ENCODE measurements at places on chromosomes 11 and 22.

DNA sequence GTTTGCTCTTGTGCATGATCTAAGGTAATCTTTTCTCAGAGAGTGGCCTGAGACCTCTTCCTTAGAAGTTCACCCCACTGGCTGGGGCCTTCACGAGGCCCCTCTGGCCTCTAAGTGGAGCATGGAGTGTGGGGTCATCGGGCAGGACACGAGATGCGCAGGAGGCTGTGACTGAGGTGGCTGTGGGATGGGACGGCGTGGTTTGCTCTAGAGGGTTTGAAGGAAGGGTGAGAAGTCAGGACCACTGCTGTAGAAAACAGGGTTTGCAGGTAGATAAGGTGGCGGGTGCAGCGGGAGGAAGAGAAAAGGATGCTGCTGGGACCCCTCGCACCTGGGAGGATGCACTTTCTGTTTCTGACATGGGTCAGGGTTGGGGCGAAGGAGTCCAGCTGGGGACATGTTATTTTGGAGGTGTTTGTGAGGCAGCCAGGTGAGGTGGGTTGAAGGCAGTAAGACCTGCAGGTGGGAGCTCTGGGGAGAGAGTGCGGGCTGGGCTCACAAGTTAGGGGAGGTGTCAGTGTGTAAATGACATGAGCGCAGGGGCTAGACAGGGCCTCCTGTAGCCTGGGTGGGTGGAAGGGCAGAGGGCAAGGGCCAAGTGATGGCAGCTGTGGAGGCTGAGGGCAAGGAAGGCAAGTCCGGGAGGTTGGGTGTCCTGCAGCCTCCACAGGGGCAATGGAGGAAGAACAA lies 62.5 kb downstream of the KCNQ1 start:
- DNase-seq, result no peak

- DNase-seq, result no peak
Measured at GRCh38 chr22:41531715-41532477, 12.4 kb downstream of the POLR3H start.

- DNase-seq, result no peak
Measured at GRCh38 chr22:38938925-38939324, 18.5 kb upstream of the APOBEC3A start.

DNA sequence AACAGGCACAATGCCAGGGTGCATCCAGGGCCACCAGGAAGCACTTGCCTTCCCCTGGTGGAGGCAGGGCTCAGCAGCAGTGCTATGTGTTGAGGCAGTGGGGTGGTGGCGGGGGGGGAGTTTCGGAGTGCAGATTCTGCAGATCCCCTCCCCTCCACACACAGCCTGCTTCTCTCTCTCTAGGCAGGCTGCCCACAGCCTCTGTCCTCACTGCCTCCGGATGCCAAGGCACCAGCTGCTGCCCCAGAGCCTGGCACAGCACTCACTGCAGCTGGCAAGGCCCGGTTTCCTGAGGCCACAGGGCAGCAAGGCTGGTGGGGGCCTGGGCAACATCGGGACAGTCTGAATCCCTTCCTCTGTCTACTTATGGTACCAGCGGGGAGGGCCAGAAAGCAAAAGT lies 35.8 kb downstream of the NRXN2 start:
- no peak for DNase-seq

- no peak for DNase-seq
Measured at GRCh38 chr11:90997241-90997640, 774.4 kb upstream of the CHORDC1 start.

- no peak for DNase-seq
Measured at GRCh38 chr11:95829580-95830259, 39.4 kb downstream of the CEP57 start.

- no peak for DNase-seq
Measured at GRCh38 chr11:42412590-42412989, 899.2 kb upstream of the API5 start.

DNA sequence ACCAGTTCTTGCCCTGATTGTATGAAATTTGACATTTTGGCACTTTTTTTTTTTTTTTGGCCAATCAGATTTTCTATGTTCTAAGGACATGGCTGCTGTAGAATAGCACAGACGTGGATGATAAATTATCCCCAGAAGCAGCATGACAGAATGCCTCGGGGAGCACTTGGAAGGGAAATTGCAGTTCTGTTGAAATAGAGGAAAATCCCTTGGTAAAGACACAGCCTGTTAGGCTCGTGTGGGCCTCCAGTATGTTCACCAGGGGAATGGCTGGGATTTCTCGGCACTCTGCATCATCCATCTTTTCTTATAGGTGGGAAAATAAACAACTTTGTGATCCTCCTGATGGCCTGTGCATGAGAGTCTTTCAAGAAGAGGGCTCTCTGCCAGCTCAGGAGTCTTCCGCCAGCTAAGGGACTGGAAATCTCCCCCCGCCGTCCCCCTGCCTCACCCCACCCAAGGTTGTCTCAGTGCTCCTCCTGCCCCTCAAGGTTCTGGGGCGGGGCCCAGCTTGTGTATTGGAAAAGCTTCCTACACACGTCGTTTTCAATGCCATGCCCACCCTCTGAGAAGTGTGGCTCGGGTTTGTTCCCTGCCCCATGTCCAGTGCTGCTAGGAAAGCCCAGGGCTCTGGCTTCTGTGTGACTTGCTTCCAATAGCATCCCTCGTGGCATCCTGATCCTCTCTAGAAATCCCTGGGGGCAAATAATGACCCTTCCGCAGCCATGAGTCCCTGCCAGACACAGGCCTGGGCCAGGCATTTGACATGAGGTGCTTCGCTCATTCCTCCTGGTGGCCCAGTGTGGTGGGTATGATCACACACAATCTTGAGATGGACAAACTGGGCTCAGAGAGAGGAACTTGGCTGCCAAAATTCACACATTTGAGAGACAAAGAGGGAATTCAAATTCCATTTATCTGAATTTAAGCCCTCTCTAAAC lies 70.6 kb upstream of the ATXN10 start:
- DNase-seq, result no peak

DNA sequence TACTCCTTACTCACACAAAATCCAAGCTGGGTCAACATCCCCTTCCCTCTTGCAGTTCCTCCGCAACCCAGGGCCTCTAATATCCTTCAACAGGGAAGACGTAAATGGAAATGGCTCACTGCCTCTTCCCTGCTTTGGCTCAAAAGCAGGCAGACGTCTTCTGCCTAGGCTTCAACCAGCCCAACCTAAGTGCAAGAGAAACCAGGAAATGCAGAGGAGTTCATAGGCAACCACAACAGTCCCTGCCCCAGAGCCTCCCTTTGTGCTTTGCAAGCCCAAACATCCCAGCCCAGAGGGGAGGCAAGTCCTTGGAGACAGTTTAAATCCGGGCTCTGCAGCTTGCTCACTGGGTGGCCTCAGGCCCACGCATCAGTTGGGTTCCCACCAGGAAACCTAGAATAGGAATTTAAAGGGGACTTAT lies 33.3 kb downstream of the CD6 start:
- no peak for DNase-seq

DNA sequence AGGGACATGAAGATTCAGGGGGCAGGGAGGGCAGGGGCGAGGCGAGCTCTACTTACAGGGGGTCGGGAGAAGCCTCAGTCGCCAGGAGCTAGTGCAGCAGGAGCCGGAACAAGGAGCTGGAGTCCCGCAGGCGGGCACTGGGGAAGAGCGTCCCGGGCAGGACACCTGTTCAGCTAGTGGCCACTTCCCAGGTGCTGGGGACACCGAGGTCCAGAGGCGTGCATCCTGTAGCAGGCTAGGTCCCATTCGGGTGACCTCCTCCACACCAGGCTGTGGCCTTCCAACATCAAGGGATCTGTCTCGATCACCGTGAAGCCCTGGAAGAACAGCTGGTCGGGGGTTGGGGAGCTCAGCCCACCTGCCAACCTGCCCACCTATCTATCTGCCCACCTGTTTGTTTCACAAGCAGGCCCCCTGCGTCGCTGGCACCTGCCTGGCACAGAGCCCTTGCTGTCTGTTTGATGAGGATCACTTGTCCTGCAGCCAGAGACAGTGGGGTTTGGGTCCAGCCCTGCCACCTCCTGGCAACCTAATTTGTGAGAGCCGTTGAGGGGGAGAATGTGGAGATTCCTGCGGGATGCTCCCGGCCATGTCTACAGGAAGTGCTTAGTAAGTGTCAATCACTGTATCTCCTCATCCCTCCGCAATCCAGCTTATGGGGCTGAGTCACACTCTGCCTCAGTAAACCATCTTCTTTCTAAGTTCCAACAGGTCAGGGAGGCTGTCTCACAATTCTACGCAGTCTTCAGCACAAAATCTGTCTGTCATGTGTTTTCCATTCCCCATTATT lies 940.9 kb downstream of the BRD1 start:
- no peak for DNase-seq

DNA sequence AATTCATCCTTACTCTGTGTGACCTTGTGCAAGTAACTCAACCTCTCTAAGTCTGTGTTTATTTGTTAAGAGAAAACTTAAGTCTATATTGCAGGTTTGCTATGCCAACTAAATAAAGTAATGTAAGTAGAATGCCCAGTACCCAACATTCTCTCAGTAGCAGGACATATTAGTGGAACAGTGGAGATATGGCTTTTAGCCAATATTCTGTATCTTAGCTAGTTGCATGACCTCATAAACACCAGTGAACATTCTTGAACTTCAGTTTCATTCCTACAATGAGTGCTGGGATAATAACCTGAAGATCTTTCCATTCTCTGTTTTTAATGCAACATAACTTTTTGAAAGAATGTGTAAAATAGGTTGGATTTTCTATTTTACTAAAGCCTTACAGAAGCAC lies 77.0 kb downstream of the RAB38 start:
- no peak for DNase-seq

- DNase-seq, result no peak
Measured at GRCh38 chr11:61475433-61475832, 33.1 kb upstream of the LRRC10B start.

All from kidney epithelial cell (primary cell).